ENCODE measurements at places on chromosomes 1 and 21. TPM values are rescaled to one million over a fixed set of nuclear protein-coding genes. Genes with fewer than 3 reads are reported as not detected.

FCRLA gene
- total RNA-seq: not detected

ACAP3 gene
- 38.9 TPM for total RNA-seq

CORT gene
- total RNA-seq: 1.7 TPM

VANGL2 gene
- total RNA-seq: 1.1 TPM

FCRL5 gene
- 0.32 TPM for total RNA-seq

PAX7 gene
- total RNA-seq: not detected

GPR25 gene
- not detected for total RNA-seq

PKLR gene
- total RNA-seq: not detected

BCAN gene
- total RNA-seq: not detected

GUCA2B gene
- not detected for total RNA-seq

KIF2C gene
- 1.4 TPM for total RNA-seq

FCRL1 gene
- total RNA-seq: 0.32 TPM

EPHA10 gene
- 0.12 TPM for total RNA-seq

SPATA17 gene
- not detected for total RNA-seq

RAB7B gene
- total RNA-seq: 28.2 TPM

FAM151A gene
- not detected for total RNA-seq

GCLM gene
- 16.7 TPM for total RNA-seq

GJA8 gene
- total RNA-seq: not detected

CD1E gene
- total RNA-seq: not detected

All from omental fat pad (tissue), 4 donors.